ENCODE measurements at places on chromosomes 16 and 17. TPM values are rescaled to one million over a fixed set of nuclear protein-coding genes. Genes with fewer than 3 reads are reported as not detected.

The FOXN1 gene
- not detected for total RNA-seq

The BFAR gene
- total RNA-seq, result 213 TPM

The TMEM238L gene
- total RNA-seq, result not detected

The OR4D2 gene
- total RNA-seq, result not detected

The PLCG2 gene
- total RNA-seq, result 3.8 TPM

GRCh38 chr16:82184213-82184612 lies 14.2 kb upstream of the MPHOSPH6 start:
- no peak for DNase-seq

DNA sequence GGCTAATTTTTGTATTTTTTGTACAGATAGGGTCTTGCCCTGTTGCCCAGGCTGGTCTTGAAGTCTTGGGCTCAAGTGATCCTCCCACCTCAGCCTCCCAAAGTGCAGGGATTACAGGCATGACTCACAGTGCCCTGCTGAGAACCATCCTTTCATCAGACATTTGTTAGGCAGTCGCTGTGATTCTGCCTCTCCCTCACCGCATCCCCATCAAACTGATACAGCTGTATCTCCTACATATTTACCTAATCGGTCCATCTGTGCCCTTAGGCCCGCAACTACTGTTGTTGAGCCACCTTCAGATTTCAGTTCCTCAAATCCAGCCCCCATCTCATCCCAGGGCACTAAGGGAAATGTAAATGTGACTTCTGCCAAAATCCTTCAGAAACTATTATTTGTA lies 2.0 kb upstream of the SLC43A2 start:
- DNase-seq, result no peak

DNA sequence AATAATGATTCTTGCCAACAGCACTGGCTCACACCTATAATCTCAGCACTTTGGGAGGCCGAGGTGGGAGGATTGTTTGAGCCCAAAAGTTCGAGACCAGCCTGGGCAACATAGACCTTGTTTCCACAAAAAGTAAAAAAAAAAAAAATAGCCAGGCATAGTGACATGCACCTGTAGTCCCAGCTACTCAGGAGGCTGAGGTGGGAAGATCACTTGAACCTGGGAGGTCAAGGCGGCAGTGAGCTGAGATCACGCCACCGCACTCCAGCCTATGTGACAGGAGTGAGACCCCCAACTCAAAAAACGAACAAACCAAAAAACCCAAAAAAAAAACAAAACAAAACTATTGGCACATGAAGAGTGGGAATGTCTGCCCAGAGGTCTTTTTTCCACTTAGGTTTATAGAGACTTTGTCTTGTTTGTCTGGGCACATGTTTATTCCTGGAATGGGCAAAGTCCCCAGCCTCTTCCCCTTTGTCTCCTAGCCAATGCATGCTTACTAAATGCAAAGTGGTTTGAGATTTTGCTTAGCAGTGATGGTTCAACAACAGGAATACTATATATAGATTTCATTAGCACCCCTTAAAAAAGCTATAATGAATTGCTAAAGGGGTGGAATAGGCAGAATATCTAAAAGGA lies 25.9 kb downstream of the NMT1 start:
- DNase-seq, result no peak

GRCh38 chr17:34451313-34451712 lies 88.3 kb upstream of the CCL1 start:
- DNase-seq, result no peak

DNA sequence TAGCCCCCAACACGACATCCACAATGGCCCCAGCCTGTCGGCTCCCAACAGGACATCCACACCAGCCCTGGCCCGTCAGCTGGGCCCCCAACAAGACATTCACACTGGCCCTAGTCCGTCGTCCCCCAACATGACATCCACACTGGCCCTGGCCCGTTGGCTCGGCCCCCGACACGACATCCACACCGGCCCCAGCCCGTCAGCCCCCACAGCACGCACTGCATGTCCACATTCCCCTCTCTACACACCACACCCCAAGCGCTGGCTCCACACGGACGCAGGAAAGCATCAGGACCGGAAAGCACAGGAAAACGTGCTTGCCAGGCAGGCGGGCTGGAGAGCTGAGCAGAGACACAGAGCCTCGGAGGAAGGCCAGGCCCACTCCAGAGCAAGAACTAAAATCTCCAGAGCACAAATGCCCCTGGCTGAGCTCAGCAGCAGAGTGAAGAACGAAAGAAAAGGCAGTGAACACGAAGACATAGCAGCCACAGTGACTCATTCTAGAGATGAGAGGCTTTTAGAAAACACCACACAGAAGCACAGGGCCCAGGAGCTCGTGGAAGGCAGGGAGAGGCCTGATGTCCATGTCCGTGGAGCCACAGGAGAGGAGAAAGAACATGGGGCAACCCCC lies 50.6 kb downstream of the LMF1 start:
- DNase-seq, result no peak

DNA sequence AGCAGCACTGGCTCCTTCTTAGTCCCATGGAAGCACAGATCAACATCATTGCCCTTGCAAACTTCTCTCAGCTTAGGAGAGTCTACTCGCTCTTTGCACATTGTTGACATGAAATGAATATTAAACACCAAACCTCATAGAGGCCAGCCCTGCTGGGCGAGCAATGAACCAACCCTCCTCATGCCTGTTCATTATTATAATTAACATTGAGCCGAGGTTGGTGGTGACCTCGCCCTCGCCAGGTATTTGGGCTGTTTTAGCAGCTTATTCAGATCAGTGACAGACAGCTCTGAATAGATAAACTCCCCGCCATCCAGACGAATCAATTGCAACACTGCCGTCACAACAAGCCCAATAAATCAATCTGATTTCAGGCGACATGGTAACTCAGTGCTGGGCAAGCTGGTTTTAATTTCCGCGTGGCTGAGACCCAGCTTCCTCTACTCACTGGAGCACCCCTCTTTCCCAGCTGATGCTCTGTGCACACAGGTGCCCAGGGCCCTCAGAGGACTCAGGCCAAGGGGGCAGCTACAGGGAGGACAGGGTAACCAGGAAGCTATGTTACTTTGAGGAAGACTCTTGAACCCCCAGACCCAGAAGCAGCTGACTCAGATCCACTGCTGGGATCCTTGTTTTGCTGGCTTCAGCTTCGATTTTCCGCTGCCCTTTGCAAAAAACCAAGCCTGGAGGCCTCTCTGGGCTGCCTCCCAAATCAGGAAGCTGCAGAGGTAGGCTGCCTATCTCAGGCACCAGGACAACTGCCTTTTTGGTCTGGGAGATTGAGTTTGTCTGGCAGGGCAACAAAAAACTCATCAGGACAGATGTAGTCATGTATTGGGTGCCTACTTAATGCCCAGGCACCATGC lies 10.7 kb upstream of the SEZ6 start:
- DNase-seq, result no peak

- peak; percentile 57 for DNase-seq
Observed at GRCh38 chr16:425082-425718, at the start of gene RAB11FIP3. TSS of gene RAB11FIP3 (plus strand) at chr16:425649. CDS start at chr16:426007, 358 bp downstream.

DNA sequence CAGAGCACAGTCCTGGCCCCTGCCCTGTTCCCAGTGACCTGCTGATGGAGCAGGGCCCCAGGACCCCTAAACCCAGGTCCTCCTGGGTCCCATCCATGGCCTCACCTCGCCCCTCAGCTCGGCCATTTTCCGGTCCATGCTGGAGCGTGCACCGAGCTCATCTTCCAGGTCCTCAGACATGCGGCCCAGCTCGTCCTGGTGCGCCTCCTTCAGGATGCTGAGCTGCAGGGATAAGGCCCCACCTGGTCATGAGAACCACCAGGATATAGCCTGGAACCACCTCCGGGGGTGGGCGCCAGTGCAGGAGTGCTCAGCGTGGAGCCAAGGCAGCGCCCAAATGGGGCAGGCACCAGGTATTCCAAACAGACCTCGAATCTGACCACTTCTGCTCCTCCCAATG lies 17.9 kb downstream of the CCDC102A start:
- DNase-seq, result no peak

DNA sequence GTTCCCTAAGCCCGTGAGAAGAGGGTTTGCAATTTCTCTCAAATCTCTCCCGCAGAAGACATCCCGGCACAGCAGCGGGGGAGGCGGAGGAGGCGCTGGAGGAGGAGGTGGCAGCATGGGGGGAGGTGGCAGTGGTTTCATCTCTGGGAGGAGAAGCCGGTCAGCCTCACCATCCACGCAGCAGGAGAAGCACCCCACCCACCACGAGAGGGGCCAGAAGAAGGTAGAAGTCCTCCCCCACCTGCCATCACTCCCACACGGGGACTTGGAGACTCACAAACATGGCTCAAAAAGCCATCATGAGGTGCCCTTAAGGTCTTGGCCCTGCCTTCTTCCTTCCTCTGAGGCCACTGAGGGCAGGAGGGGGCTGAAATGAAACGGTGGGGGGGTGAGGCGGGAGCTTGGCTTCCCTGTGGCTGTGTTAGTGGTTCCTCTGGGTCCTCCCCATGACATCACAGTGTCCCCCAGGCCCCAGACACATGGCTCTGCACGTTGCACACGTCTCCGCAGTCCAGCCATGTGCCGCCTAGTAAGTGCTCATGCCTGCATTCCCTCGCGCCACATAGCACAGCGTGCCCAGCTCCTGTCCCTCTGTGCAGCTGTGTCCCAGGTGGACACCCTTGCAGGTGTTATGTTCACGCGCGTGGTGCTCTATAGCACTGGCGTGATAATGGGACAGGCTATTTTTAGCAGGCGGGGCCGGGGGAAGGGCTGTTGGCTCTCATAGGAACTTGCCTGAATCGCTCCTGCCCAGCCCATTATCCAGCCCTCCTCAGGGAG lies 6.9 kb downstream of the MLLT6 start:
- no peak for DNase-seq

DNA sequence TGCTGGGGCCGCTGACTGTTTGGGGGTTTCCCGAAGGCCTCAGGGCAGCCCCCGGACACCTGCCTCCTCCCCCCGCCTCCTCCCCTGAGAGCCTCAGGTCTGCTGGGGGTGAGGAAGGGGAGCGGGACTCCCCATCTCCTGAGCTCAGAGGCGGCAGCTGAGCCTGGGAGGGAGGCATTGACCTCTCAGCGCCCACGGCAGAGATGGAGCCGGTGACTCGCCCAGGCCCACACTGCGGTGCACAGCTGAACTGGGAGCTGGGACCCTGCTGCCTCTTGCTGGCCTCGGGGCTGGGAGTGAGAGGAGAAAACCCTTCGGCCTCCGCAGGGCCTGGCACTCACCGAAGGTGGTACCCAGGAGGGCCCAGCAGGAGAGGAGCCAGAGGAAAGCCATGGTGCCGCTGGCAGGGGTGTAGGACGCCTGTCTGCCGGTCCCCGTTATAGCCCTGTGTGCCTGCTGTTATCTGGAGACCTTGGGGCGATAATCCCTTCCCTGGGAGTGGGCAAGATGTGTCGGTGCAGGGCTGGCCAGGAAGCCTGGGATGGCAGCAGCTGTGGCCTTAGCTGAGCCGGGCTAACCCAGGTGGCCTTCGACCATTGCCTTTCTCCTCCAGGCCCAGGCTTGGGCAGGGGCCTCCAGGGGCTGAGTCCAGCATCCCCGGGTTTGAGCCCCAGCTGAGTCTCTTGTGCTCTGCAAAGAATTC lies at the start of gene CTRB2:
CTRB2 (minus strand) TSS at position 413 of the 703 bp plus-strand sequence; CDS start at position 393, 20 bp downstream.
- no peak for DNase-seq

- DNase-seq, result no peak
Observed at GRCh38 chr17:20952183-20952582, 90.6 kb downstream of the USP22 start.

- no peak for DNase-seq
Observed at GRCh38 chr17:76617838-76618237, 25.7 kb downstream of the ST6GALNAC1 start.

All from SK-MEL-5 (cell line).